Germinal center (tissue), 1 donor: ENCODE measurements at places on chromosomes 4 and X.

GRCh38 chr4:174134361-174134760 lies 149.1 kb downstream of the FBXO8 start:
- DNase-seq: no peak

GRCh38 chr4:28835501-28835900 lies 1884.7 kb upstream of the PCDH7 start:
- no peak for DNase-seq

GRCh38 chrX:136162827-136163570 lies 15.7 kb downstream of the FHL1 start:
- DNase-seq: peak; percentile 19

DNA sequence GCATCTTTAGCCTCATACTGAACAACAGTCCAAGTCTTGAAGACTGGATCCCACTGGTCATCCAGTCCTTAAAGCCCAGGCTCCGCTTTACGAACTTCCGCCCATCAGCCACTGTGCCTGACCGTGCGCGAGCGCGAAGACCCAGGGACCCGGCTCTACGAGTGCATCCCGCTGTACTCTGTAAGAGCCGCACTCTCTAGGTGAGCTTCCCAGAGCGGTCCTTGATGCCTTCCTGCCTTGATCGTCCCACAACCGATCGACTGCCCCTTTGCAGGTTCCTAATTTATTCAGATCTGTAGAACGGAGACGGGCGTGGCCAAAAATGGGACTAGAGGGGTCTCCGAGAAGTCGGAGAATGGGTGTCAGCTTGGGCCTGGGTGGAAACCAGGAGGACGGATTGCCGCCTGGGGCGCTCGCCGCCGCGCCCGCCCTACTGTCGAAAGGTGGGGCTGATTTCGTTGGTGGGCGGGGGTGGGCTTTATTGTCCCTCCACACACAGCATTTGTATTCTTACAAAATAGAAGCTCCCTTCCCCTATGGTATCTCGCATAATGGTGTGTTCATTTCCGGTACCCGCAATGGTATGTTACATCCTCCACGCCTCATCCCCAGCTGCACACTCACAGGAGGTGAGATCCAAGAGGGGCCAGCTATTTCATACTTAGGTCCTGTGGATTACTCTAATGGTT lies 42.3 kb upstream of the FAM156A start:
- DNase-seq: peak; percentile 11

GRCh38 chrX:98924511-98924910 lies 1485.6 kb downstream of the PCDH19 start:
- no peak for DNase-seq

GRCh38 chrX:9033989-9034388 lies at the start of gene FAM9B:
FAM9B (minus strand) TSS chrX:9034127; CDS start chrX:9032986, 1,141 bp downstream.
- DNase-seq: no peak

DNA sequence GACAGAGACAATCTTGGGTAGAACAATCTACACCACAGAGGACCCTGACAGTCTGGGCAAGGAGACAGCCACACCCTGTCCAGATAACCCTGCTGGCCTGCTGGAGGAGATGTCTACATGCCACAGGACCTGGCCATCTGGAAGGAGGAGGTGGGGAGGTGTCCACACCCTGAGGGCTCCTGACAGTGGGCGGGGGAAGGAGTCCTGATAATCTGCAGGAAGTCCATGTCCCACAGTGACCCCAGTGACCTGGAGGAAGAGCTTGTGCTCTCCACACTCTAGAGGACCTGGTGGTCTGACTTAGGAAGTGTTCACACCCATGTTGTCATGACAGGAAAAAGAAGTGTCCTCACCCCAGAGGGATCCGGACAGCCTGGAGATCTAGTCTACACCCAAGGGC lies 5.5 kb downstream of the SUV39H1 start:
- DNase-seq: no peak

DNA sequence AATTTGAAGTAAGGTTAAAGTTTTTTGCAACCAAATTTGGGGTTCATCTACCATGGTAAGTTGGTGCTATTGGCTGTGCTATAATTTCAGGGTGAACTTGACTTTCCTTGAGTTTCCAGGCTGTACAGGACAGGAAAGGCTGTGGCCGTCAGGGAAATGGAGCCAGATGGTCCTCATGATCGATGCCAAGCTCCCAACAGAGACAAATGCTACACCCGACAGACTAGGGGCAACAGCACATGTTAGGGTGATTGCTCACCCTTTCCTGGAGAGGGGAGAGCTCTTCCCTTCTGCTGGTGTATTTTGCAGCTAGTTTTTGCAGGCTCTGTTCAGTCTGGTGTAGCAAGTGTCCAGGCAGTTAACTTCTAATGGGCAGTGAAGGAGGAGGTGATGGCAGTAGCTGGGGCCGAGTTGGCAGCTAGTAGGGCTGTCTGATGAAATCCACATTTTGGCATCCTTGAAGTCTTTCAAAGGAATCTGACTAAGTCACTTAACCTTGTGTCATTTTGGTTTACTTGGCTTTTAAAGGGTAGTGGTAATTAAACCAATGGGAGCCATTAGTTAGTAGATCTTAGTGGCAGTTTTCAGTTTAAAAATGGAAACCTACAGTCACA lies 47.8 kb downstream of the GAB1 start:
- DNase-seq: no peak

DNA sequence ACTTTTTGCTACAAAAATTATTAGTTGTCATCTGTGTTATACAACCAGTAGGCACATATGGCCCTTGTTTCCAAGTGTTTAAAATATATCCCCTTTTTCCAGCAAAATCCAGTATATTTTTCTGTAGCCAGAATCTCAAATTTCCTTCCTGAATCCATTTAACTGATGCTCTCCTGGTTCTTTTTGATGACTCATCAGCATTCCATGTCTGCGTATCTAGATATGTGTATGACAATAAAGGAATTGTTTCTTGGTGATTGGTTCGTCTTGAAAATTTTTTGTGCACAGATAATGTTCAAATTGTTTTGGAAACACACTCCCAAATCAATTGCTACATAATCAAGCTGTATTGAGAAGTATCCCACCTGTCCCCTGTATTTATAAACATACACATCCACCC lies 98.3 kb downstream of the ITM2A start:
- no peak for DNase-seq

DNA sequence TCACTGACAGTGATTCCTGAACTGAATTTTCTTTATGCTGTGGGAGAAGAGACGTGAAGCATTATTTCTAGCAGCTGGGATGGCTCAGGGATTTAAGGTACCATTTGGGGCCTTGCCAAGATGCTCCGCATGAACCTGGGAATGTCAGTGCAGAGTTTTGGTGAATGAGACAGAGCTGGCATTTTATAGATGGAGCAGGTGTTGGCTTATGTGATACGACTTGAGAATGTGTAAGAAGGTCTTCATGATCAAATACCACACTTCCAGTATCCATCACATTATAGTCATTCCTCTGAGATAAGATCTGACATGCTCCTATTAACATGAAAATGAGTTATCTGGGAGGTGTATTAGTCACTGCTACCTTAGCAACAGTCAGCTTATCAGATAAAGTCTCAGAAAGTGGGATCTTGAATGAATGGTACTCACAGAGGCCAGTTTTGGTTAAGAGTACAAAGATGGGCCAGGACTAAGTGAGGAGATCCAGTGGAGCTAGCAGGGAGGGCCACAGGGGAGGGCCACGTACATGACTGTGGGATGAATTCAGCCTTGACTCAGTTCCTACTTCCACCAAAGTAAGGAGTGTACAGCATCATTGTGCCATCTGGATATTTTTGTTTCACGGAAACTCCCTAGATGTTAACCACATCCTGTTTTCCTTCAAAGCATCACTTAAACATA lies 116.7 kb downstream of the SPCS3 start:
- no peak for DNase-seq

DNA sequence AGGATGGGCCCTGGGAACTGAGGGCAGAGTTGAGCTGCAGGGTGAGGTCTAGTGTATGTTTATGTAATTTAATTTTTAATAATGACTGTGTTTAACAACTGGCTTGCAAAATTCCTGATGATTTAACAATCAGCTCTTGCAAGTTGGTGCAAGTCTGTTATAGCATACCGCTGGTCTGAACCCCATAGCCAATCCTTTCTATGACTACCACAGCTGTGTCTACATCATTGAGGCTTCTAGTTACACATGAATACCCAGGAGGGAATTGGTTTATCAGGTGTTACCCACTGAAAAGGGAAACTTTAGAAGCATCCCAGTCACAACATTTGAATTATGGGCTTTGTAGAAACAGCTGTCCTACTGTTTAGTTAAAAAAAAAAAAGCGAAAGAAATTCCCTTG lies 38.3 kb downstream of the SUPT20HL1 start:
- no peak for DNase-seq

DNA sequence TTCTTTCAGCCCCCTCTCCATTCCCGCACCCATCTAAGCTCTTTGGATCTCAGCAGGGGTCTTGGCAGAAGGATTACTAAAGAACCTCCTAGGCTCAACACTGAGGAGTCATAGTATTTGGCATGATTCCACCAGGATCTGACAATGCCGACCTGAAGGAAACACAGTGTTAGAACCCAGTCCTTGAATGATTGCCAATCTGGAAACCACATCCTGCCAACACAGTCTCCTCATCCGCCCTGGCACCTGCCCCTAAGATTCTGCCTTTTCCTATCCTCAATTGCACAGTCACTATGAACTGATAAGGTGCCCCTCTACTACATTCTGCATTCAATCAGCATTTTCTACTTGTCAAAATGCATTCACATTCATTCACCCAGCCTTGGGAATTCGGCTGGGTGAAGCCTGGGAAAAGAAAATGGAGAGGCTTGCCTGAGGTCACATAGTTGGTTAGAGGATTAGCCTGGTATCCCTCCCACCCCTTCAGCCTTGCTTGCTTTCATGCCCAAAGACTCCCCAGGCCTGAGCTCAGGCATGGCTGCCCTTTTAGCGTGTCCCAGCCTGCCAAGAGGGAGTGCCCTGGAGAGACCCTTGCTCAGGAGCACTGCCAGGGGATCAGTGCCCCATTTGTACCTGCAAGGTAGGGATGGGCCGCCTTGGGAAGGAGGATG lies 2.2 kb upstream of the CLDN2 start:
- DNase-seq: no peak

GRCh38 chrX:106963111-106963510 lies 36.9 kb downstream of the MORC4 start:
- no peak for DNase-seq

DNA sequence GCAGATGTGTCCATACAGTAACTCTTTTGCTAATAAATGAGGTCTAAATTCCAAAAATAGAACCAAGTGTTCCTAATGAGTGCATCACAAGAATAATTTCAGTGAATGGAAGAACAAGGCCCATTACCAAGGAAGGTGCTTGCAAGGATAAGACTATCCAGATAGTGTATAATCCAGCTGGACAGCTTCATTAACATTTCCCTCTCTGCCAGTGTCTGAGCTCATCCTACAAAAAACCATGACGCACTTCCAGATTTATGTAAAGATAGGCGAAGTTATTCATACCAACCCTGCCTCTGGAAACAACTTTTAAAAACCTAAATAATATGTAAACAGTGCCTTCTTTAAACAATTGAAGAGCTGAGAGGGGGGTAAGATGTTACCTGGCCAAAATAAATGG lies 177.9 kb upstream of the STK26 start:
- no peak for DNase-seq

- DNase-seq: no peak
Measured at GRCh38 chrX:119041175-119041574, 31.6 kb upstream of the CT47C1 start.

GRCh38 chr4:187887906-187888305 lies 107.7 kb upstream of the ZFP42 start:
- no peak for DNase-seq

DNA sequence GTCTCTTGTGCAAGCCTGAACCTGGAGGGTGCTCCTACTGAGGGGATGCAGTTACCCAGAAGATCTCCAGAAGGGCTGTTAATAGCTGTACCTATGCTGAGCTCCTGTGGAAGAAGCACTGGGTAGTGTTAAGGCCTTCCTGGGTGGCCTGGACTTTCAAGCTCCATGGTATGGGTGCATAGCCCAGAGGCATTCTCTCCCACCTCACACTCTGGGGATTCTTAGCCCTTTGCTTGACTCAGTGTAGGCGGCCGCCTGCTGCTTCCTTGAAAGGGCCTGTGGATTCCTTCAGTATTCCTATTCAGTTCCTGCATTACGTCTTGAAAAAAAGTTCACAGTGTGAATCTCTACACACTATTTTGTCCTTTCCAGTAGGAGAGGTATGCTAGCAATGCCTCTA lies 235.7 kb upstream of the MAGEB16 start:
- no peak for DNase-seq

DNA sequence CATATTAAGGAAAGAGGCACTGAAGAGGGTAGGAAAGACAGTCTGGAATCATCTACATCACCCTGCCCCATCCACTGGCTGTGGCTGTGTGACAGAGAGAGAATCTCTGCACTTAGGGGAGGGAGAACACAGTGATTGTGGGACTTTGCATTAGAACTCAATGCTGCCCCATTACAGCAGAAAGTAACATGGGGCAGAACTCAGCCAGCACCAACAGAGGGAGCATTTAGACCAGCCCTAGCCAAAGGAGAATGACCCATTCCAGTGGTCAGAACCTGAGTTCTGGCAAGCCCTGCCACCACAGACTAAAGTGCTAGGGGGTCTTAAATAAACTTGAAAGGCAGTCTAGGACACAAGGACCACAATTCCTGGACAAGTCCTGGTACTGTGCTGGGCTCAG lies 37.9 kb downstream of the ZNF330 start:
- DNase-seq: no peak

DNA sequence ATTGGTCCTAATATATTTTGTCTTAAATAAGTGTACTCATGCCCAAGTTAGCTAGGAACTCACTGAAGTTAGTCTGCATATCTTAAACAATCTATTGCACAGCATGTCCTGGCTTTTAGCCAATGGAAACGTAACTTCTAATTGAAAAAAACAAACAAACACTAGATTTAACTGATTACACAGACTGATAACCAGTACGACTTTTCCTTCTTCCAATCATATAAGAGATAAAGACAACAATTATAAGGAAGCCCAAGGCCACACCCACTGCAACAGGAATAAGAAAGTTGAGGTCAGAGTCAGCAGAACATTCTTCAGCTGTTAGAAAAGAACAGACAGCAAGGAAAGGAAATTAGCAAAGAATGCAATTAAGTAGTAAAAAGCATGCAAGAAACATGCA lies 40.8 kb downstream of the LAMP2 start:
- DNase-seq: no peak

DNA sequence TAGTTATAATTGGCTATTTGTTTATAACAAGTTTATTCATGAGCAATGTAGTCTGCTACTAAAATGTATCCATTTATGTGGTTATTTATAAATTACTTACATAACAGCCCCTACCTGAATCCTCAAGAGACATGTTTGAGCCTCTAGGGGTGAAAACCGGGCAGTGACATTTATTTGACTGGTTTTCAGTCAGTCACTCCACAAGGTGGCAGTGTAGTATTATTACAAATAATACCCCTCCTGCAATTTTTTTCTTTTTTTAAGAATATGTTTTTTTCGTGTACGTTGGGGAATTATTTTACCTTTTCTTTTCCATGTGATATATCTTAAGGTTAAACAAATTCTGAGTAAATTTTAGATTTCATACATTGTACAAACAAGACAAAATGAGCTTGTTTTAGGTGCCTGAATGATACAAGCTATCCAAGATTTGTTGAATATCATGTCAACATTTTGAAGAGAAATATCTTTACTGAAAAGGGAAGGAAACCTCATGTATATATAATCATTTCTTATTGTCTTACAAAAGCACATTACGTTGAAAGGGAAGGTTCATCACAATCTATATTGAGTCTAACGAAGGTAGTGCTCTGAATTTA lies 598.7 kb upstream of the TECRL start:
- no peak for DNase-seq

- peak; percentile 24 for DNase-seq
Measured at GRCh38 chr4:139603576-139604410, 47.8 kb upstream of the SETD7 start.
